AG09309 (cell line): ENCODE measurements at places on chromosomes 1 and 21.

DNA sequence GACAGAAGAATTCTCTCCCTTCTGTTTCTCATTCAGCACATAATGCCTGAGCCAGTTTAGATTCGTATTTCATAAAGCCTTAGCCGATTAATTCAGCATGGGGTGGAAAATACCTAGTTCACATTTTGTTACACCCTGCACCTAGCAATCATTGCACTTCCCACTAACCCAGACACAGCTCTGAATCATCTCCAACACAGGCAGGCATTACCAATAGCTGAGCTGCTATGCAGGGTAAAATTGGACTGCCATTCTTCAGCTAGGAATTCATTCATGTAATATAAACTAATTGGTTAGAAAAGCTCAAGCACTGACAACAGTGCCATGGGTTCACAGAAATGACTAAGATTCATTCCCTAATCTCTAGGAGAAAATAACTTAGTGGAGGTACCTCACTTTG is 26.9 kb upstream of the NKAIN1 start:
- no peak for DNase-seq

GRCh38 chr1:164360265-164360664 is 198.7 kb upstream of the PBX1 start:
- DNase-seq = no peak

DNA sequence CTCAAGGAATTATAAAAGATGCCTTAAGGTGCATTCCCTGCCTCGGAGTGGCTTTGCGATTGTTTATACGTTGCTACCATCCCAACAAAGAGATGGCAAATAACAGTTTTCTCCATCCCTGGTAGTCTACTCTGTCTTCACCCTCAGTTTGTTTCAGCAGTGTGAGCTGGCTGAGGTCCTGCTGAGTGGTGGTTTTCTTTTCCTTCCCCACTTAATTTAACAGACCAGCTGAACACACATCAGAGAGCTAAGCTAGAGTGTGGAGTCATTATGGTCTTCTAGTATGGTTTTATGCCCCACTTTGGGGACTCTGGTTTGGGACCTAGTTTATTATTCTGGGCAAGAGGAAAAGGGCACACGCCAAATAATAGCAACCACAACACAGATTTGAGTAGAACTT is 2.2 kb downstream of the PIGV start:
- no peak for DNase-seq

GRCh38 chr1:159079525-159079924 is 3.0 kb upstream of the AIM2 start:
- no peak for DNase-seq

DNA sequence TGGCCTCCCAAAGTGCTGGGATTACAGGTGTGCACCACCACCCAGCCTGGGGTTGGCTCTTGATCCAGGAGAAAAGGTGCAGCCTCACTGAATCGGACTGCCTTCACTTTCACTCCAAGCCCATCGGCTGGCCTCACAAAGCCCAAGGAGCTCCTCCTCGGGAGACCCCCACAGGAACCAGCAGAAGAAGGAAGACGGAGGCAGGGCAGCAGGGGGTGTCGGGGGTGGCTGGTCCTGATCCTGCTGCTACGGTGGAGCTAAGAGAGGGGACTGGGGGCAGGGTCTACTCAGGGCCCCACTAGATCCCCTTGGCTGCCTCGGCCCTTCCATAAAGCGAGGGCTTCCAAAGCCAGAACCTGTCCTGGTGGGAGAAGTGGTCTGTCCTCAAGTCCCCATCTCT is 93.9 kb downstream of the STUM start:
- DNase-seq = no peak

GRCh38 chr1:233244183-233244582 is 51.3 kb downstream of the PCNX2 start:
- peak; percentile 65 for DNase-seq

- no peak for DNase-seq
Observed at GRCh38 chr1:11536573-11537379, 57.8 kb downstream of the DISP3 start.

- no peak for DNase-seq
Observed at GRCh38 chr21:46000731-46001641, 19.4 kb downstream of the COL6A1 start.

GRCh38 chr1:228810878-228811711 is 75.8 kb downstream of the RHOU start:
- DNase-seq = no peak

GRCh38 chr1:119007339-119007669 is 19.2 kb upstream of the TBX15 start:
- DNase-seq = no peak

DNA sequence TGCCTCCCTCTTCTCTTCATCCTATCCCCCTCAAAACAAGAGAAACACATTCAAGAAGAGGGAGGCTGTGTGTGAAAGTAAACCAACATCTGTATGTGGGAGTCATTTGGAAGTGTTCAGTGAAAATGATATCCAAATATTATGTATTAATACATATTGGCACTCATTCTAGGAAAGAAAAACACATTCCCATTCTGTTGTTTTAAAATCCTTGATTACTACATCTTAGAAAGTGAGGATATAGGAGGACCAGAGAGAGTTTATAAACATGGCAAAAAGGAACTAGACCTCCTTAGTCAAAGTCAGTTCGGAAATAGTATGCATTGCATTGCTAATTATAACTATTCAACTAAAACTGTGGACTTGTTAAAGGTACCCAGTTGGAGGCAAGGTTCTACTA is 786.6 kb downstream of the ADGRL2 start:
- DNase-seq = no peak

DNA sequence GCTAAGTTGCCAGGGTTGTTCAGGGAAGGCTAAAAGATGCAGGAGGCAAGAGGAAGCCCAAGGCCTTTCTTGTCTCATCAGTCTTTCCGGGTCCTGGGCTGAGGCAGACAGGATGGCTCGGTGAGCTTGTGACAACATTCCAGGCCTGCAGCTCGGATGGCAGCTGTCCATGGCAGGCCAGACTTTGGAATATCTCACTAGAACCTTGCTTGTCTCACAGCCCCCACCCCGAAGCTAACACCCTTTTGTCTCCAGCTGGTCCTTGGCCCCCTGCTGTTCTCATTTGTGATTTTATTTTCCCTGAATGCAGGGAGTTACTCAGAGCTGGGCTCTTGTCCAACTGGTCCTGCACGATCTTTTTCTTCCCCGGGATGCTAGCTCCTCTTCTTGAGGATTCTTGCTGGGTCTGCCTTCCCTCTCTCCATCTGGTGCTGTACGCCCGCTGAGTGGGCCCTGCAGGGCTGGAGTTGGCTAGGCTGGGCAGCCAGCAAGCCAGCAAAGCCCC is 477.2 kb upstream of the CAMK1G start:
- DNase-seq = peak; percentile 39

GRCh38 chr1:200619894-200620272 is 668 bp downstream of the KIF14 start:
- DNase-seq = no peak

DNA sequence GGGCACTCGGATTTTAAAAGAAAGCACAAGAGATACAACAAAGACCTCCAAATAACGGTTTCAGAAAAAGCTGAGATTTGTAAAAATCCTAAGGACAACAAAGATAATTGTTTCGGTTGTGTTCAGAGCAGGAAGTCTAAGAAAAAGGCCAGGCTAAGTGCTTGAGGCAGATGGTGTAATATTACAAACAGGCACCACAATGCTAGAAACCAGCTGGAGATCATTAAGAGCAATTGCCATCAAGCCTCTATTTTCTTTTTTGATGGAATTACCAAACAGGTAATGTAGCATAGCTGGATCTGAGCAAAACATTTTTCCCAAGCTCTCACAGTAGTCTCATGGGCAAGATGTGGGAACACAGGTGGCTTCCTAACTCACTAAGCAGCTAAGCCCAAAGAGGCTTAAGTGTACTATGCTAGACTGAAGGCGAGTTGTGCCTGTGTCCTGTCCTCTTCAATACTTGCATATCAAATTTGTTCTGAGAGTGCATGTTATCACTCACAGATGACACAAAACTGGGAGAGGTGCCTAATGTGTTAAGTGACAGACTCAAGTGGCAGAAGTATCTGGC is 161.6 kb downstream of the GLUL start:
- no peak for DNase-seq

DNA sequence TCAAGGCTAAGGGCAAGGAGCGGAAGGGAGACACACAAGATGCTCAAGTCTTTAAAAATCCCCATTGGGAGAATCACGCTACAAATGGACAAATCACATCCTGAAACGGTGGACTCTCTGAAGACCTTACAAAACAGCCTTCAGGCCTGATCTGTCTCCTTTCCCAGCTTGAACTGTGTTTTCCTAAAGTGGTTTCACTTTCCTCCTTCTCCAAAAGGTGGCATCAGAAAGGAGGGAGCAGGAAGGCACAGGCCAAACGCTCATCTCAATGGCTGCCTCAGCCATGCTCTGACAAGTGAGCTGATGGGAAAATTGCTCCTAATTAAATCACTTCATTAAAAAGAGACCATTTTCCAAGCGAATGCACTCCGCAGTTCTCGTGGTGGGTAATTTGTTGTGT is 47.7 kb downstream of the UTP25 start:
- peak; percentile 42 for DNase-seq

DNA sequence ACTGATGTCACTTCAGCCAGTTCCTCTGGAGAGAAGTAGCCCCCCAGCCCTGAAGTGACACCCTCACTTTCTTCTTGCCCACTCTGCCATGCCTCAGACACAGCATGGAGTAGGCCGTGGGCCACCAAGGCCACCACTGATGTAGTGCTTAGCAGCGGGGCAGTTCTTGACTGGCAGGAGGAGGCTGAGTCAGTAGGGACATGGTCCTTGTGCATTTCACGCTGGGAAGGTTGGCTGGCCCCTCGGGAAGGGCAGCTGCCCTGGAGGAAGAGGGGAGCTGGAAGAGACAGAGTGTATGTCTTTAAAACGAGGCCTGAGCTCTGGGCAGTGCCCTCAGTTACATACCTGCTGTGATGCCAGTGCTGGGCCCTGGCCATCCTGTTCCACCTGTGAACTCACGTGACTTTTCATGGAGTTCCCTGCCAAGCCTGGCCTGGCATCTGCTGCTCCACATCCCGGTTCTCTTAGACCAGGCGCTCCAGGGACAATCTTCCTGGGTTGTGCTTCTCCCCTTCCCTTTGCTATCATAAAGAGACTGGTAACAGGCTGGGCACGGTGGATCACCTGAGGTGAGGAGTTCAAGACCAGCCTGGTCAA is 158.6 kb upstream of the TMEM51 start:
- no peak for DNase-seq

GRCh38 chr1:93349231-93350135 is 3.8 kb downstream of the DR1 start:
- no peak for DNase-seq

- no peak for DNase-seq
Observed at GRCh38 chr1:174206148-174206836, 47.0 kb downstream of the RABGAP1L start.

GRCh38 chr1:24725209-24725651 is 20.0 kb upstream of the CLIC4 start:
- DNase-seq = no peak

GRCh38 chr1:209412036-209412435 is 171.5 kb upstream of the CAMK1G start:
- DNase-seq = no peak

GRCh38 chr1:67465375-67465774 is 35.2 kb upstream of the SERBP1 start:
- no peak for DNase-seq

DNA sequence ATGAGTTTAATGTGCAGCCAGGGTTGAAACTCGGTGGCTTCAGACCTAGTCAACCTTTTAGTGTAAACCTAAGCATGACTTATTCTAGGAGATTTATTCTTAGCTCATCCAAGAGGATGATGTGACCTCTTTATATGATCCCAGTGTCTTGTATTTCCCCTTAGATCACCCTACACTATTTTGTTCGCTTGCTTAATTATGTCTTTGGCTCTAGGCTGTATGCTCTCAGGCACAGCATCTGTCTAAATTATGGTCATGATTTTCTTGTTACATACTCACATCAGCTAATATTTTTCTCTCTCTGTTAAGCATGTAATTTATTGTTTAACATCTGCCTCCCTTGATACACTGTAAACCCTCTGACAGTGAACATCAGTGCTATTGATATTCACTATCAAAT is 19.1 kb downstream of the COL11A1 start:
- DNase-seq = no peak

DNA sequence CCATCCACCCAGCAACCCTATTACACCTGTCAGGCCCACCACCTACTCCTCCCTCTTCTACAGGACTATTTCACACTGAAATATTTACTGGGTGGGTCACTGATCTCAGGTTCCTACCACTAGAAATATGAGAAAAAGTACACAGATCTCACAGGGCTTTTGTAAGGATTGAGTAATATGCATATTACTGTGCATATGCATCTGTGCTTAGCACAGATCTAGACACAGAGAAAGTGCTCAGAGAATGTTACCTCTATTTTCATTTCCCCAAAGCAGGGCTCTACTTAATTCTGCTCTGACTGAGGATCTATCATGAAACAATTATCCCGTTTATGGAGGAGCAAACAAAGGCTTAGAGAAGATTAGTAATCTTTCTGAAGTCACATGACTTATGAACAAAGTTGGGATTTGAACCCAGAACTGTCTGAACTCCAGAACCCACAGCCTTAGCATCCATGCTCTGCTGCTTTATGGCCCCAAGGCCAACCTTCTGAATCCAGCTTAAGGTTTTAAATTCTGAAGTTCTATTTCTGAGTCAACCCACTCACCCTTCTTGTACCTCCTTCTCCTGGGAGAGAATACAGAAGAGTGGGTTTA is 11.8 kb downstream of the TSSK3 start:
- no peak for DNase-seq

DNA sequence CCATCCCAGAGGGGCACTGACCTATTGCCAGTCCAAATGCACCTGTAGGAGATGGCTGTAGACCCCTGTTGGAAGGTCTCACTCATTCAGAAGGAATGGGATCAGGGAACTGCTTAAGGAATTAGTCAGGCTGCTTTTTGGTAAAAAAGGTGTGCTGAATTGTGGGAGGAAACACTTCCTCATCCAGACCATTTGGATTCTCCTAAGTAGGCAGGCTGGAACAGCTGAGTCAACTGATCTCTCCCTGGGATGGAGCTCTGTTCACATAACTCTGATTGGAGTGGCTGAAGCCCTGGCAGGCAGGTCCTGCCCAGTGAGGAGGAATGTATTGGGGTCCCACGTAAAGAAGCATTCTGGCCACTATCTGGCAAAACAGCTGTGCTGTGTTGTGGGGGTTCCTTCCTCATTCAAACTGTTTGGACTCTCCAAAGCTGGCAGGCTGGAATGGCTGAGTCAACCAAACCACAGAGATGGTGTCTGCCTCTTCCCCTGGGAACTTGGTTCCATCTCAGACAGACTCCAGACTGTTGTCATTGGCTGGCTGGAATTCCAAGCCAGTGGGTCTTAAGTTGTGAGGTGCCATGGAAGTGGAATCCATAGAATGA is 70.7 kb upstream of the PDC start:
- no peak for DNase-seq

GRCh38 chr1:152442765-152443164 is 28.7 kb upstream of the CRNN start:
- no peak for DNase-seq

DNA sequence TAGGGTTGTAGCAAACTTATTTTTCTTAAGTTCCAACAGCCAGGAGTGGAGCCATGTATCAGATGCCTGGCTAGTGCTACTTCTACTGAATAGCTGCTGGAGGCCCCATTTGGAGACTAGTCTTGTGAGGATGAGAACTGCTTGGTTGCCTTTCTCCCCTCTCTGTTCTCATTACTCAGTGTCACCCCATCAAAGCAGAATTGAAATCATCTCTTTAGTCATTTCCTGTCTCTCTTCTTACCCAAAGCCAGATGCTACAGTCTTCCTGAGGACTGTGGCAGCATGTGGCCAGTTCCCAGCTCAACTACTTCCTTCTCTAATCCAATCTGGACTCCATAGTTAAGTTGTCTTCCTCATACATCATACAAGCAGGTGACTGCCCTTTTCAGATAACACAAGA is 197.5 kb downstream of the BRINP2 start:
- no peak for DNase-seq
